Iris pigment epithelial cell (primary cell): ENCODE measurements at places on chromosomes 6 and 20.

DNA sequence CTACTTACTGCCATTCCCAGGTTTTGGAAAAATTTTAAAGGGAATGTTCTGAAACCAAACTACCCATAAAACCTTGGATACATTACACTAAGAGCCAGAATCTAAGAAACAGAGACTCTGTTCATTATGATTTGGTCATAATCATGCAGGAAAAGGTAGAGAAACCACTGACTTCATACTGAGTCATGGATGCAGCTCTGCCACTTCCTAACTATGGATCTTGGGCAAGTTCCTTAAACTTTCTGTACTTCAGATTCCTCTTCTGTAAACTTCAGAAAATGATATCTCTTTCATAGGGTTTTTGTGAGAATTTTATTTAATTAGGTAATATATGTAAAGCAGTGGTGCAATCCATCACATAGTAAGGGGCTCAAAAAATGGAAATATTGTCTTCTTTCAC, 20.0 kb downstream of the PLA2G7 start:
- DNase-seq, result no peak

DNA sequence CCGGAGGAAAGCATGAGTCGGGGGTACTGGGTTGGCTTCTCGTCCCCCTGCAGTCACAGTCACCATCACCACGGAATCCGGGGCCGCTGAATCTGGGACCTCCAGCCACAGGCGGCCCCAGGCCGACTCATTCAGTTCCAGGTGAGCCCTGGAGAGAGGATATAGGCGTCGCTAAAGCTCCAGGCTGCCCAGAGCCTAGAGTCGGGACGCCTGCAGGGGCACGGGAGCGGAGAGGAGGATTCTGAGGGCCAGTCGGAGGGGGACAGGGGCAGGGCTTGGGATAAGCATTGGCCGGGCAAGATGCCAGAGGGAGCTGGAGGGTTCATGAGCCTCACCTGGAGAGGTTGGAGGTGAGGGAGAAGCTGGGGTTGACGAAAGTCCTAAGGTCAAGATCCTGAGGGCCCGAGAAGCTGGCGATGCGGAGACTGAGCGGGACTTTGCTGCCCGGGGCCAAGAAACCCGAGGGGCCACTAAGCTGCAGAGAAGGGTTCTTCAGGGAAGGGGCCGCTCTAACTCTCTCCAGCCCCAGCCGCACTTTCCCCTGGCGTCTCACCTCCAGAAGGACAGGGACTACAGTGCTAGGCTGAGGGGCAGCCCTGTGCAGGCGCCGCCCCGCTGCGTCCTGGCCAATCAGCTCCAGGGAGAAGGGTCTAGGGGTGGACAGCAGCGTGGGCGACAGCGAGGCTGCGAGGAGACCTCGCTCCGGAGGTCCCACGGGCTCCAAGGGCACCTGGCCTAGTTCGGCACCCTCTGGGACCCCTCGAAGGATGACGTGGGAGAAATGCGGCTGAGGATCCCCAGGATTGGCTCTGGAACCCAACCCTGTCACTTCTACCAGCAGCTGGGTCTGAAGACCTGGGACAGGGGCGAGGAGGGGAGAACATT, 3.7 kb downstream of the SAPCD1 start:
- DNase-seq, result no peak

- DNase-seq, result no peak
Observed at GRCh38 chr6:162618448-162619002, 109.0 kb downstream of the PRKN start.

DNA sequence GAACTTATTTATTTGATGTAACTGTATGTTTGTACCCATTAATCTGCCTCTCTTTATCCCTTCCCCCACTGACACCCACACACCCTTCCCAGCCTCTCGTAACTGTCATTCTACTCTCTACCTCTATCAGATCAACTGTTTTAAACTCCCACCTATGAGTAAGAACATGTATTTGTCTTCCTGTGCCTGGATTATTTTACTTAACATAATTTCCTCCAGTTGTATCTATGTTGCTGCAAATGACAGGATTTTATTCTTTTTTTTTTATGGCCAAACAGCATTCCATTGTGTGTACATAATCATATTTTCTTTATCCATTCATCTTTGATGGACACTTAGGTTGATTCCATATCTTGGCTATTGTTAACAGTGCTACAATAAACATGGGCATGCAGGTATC, 49.3 kb downstream of the PHACTR2 start:
- peak; percentile 43 for DNase-seq

DNA sequence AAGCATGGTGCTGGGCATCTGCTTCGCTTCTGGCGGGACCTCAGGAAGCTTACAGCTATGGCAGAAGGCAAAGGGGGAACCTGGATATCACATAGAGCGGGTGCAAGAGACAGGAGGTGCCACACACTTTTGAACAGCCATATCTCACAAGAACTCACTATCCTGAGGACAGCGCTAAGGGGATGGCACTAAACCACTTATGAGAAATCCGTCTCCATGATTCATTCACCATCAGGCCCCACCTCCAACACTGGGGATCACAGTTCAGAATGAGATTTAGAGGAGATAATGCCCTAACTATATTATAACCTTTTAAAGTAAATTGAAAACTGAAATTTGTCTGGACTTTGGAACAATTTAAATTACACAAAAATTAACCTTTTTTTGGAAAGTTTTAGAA, 37.8 kb upstream of the SUMO4 start:
- DNase-seq, result no peak
